Mesenteric fat pad (tissue), 1 donor: ENCODE measurements at places on chromosomes 2 and 18. TPM values are rescaled to one million over a fixed set of nuclear protein-coding genes. Genes with fewer than 3 reads are reported as not detected.

- no peak for DNase-seq
These were observed 103.6 kb upstream of the LYPD6 start for GRCh38 chr2:149226790-149227189.

- no peak for DNase-seq
These were observed 650 bp downstream of the CCBE1 start for GRCh38 chr18:59696311-59697235.

DNA sequence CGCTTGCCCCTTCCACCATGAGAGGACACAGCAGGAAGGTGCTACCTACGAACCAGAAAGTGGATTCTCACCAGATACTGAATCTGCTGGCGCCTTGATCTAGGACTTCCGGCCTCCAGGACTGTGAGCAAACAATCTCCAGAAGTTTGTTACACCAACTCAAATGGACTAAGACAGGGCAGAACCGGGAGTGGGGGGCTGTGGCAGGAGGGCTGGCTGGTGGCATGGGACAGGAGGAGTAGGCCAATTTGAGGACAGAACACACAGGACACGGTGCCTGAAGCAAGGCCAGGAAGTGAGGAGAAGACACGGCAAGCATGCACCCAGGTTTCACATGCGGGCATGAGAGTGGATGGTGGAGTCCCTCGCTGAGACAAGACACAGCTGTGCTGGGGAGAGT, 40.1 kb downstream of the CRACDL start:
- DNase-seq, result no peak

GRCh38 chr2:13193075-13193474, 476.3 kb downstream of the TRIB2 start:
- no peak for DNase-seq

- no peak for DNase-seq
These were observed 48.6 kb downstream of the LAMA1 start for GRCh38 chr18:7068871-7069590.

Gene PRKAG3
- total RNA-seq, result not detected
